ENCODE measurements at places on chromosomes 3 and 15.

GRCh38 chr15:25464784-25465183 is 26.0 kb upstream of the UBE3A start:
- no peak for DNase-seq

- DNase-seq, result no peak
Measured at GRCh38 chr3:59263152-59263551, 213.3 kb upstream of the CFAP20DC start.

DNA sequence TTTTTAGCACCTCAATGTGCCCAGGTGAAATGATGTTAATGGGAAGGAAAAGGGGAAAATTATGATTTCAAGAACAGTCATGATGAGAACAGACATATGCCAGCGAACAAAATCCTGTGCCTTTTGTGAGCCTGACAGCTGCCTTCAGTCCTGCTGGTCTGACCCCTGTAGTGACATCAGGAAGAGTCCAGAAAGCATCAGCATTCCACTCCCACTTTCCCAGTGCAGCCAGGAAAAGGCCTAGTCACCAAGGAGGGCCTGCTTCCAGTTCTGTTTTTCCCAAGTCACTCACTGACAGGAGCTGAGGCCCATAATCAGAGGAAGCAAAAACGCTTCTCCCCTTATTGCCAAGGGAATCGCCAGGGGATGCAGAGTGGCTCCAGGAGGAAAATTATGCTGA is 218.4 kb downstream of the ABHD5 start:
- no peak for DNase-seq

GRCh38 chr15:90037511-90037860 is 36.4 kb downstream of the ZNF710 start:
- no peak for DNase-seq

- DNase-seq, result no peak
Measured at GRCh38 chr15:75109021-75109735, 85.8 kb downstream of the PPCDC start.

DNA sequence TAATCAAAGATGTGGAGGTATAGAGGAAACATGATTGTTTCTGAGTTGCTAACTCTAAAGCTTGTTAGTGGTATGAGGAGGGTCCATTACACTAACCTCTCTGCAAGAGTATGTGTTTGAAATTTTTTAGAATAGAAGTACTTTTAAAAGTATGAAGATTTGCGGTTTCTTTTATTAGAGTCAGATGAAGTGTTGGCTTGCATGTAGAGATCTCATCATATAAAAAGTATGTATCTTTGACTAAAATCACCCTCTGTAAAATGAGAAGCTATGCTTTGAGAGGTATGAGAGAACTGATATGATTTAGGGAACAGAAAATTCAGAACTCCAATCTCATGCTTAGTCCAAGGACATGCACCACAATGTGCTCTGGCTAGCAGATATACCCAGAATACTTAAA is 140.4 kb upstream of the MBNL1 start:
- DNase-seq, result no peak

DNA sequence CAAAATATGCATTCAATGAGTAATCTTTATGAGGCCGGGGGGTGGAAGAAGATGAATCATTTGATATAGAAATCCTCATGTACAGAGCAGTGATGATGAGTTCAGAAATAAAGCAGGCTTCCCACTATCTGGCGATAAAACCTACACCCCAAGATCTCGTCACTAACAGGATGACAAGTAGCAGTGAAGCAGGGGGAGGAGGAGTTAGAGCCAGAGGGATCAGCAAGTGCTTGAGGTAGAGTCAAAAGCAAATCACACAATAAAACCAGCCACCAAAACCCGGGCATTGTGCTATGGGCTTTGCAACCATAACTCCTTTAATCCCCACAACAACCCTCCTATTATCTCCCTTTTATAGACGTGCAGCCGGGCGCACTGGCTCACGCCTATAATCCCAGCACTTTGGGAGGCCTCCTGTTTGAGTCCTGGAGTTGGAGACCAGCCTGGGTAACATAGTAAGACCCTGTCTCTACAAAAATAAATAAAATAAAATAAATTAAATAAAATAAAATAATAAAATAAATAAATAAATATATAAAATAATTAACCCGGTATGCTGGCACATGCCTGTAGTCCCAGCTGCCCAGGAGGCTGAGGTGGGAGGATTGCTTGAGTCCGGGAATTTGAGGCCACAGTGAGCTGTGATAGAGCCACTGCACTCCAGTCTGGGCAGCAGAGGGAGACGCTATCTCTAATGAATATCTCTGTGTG is 53.0 kb downstream of the STARD5 start:
- DNase-seq, result no peak

- DNase-seq, result no peak
Measured at GRCh38 chr3:59450946-59451763, 401.3 kb upstream of the CFAP20DC start.

DNA sequence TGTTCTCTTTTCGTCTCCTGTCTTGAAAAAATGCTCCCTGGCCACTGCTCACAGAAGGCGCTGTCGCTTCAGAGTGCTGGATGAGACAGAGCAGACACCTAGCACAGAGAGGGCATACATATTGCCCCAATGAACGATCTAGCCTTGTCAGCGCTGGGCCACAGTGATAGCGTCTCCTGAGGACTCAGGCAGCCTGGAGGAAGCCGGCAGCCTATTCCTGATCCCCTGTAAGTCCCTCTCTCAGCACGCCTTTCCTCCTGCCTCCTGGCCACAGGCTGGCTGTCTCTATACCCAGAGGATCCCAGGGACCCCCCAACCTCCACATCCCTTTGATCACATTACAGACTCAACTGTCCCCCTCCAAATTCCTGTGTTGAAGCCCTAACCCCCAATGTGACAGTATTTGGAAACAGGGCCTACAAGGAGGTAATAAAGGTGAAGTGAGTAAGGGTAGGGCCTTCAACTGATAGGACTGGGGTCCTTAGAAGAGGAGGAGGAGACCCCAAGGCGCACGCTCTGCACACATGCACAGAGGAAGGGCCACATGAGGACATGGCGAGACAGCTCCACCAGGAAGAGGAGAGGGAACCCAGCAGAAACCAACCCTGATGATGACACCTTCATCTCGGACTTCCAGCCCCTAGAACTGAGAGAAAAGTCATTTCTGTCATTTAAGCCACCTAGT is 7.5 kb downstream of the PLA2G4F start:
- no peak for DNase-seq

DNA sequence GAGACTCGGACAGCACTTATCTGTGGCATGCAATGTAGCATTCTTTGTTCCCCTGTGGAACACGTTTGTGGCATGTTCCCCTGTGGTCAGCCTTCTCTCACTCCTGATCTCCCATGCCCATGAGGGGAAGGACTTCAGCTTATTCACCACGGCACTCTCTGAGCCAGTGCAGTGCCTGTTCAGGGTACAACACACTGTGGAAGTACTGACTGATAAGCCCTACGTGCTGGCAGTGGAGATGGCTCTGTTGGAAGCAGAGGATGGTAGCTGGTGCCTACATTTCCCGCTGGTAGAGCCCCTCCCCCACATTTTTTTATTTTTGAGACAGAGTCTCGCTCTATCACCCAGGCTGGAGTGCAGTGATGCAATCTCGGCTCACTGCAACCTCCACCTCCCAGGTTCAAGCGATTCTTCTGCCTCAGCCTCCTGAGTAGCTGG is 43.5 kb upstream of the ETV5 start:
- no peak for DNase-seq

GRCh38 chr3:109115451-109115850 is 2.5 kb downstream of the MORC1 start:
- no peak for DNase-seq

DNA sequence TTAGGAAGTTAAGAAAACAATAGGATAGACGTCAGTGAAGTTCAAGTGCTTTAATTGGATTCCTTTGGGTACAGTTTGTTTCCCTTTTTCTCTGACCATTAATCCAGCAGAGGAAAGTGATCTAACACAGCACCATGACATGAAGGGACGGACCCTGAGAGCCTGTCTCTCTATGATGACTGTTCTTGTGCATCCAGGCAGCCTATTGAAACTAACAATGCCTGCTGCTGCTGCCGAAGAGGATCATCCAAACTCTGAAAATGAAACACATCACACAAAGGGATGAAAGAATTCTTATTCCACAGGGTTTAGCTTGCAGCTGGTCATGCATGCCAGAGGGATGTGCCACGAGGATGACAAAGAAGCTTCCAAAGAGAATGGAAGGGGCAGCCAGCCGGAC is 75.5 kb downstream of the ZBTB20 start:
- no peak for DNase-seq

Measured in hematopoietic multipotent progenitor cell treated with erythropoietin and hydrocortisone succinate and interleukin-3 and kit ligand, for 8 days (in vitro differentiated cells).